ENCODE measurements at places on chromosomes 5 and 9.
A peak's percentile ranks its signal among the peaks of the same experiment; 100 is the strongest.

DNA sequence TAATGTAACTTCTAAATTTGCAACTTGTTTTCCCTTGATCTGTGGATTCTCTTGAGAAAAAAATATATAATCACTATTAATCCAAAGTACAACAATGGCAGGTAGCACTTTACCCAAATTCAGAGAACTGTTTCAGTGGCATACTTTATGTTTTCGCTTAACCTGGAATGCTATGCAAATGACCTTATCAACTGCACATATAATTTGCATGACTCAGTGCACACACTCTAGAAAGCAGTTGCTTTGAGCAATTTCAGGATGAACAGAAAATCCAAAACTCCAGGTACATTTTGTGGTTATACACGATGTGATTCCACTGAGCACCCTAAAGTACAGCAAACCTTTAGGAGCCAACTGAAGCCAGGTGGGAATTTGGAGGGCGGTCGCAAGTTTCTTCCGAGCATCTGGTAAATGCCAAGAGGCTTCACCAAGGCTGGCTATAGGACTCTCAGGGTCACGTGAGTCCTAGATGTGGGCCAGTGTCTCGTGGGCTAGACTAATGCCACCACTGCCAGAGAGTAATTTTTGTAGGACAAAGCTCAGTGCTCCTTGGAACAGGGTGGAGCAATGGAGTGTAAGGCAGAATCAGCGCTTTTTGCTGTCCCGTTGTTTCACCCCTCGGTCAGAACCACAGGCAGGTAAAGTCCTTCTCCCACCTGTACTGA, 37.3 kb downstream of the DMGDH start:
- DNase-seq: no peak

DNA sequence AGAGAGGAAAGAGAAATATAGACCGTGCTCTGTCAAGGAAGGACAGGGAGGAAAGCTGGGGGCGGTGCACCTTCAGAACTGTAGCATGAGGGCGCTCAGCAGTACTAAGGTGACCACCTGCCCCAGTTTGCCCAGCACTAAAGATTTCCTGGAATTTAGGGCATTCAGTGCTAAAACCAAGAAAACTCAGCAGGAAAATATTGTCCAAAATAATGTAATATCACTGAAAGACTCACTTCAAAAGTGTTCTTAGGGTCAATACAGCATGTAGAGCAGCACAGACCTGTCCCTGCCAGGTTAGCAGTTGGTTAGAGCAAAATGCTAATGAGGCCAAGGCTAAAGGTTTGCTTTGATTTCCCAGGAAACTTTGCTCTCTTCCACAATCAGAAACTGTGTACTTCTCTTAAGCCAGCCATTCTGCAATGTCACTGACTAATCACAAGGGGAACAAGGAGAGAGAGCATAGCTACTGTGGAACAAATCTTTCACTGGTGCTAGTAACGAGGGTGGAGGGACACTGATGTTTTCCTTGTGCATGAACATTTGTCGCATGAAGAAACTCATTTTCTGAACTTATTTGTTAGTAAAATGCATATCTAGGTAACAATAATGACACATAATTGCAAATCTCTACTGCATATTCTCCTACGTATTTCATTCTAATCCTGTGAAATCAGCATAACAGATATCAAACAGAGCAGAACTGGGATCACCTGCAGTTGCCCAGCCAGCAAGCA, 53.0 kb upstream of the GRAMD2B start:
- DNase-seq: no peak

DNA sequence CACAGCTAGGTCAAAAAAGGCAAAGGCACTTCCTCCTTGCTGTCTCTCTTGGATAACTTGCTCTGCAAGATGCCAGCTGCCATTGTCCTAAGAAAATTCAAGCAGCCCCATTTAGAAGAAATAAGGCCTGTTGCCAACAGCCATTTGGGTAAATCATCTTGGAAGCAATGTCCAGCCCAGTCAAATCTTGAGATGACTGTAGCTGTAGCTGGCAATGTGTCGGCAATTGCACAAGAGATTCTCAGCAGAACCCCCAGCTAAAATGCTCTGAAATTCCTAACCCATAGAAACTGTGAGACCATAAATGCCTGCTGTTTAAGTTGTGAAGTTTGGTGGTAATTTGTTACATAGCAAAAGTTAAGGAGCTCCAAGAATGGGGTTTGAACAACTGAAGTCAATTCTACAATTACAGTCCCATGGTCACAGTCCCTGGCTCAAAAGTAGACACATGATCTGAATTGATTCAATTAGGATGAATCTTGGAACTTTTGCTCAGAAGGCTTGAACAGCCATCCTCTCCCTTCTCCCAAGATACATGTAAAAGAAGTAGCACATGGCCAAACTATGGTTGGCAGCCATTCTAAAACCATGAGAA, 151.1 kb downstream of the MPDZ start:
- no peak for DNase-seq

DNA sequence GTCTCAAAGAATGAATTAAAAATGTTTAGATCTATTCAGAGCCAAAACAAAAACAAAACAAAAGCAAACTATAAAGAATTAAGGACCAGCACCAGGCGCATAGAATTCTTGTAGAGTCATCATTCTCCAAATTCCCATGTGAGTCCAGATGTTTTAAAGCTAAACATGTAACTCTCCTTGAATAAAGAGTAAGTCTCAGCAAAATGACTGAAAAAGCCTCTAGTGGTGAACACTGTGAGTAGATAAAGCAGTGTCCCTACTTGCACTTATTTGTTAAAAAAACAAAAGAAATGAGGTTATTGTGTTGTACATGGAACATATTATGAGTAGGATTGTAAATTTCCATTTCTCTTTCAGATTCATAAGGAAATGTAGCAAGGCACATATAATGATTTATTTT, 44.0 kb downstream of the NNT start:
- no peak for DNase-seq

DNA sequence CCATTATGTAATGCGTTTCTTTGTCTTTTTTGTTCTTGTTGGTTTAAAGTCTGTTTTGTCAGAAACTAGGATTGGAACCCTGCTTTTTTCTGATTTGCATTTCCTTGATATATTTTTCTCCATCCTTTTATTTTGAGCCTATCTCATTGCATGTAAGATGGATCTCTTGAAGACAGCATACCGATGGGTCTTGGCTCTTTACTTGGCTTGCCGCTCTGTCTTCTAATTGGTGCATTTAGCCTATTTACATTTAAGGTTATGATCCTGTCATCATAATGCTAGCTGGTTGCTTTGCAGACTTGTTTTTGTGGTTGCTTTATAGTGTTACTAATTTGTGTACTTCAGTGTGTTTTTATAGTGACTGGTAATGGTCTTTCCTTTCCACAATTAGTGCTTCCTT, 13.3 kb upstream of the CDKN2B start:
- DNase-seq: no peak

DNA sequence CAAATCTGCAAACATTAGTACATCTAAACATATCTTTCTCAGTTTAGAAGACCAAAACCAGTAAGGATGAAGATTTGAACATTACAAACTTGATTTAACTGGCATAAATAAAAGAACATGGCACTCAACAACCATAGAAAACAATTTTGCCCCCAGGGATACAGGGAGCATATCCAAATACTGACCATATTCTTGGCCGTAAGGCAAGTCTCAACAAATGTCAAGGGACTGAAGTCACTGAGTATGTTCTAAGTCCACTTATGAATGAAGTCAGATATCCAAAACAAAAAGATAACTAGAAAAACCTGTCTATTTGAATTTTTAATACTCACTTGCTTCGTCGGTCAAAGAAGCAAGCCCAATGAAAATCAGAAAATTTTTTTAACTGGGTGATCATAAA, 14.1 kb downstream of the FEM1C start:
- DNase-seq: no peak

- DNase-seq: no peak
These were observed 98.8 kb downstream of the BOD1 start for GRCh38 chr5:173517648-173518047.

DNA sequence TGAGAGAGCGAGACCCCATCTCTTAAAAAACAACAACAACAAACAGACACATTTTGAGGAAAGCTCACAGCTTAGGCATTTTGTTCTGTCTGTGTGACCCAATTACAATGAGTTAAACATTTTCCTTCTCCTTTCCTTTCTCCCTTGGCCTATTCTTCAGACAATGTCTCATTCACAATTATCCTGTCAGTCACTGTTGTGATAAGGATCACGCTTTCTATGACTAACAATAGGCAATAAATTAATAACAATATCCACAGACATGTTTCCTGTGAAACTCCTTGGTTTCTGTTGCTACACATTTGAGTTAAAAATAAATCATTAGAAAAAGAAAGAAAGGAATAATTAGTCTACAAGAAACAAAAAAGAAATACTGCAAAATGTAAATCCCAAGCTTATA, 19.8 kb upstream of the CARTPT start:
- no peak for DNase-seq

GRCh38 chr5:73450672-73451223, 2.2 kb upstream of the FOXD1 start:
- no peak for DNase-seq

DNA sequence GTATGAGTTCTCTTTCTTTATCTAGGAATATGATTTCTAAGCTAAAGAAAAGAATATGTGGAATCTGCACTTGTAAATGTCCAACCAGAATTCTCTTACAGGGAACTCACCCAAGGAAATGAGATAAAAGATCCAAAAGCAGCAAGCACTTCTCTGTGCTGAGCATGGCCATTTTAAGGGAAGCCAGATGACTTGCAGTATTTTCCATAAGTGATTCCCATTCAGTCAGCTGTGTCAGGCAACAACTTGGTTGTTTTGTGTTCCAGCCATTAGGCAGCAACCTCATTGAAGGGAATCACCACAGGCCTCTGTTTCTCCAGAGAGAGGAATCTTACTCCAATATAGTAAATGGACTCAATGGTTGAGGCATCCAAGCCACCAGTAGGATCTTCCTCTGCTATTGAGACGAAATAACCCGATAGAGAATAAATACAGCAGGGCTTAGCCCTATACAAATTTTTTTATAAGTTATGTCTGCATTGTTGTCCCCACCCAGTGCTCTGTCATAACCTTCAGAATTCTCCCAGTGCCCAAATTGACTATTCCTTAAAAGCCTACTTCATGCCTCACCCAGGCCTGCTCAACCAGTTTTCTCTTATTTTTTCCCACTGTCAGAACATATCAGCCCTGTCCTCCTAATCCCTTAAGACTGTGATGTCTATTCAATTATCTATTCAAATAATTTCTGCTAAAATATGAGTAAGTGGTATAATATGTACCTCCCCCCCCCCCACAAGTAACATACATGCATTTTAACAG, 236.6 kb downstream of the PJA2 start:
- no peak for DNase-seq

DNA sequence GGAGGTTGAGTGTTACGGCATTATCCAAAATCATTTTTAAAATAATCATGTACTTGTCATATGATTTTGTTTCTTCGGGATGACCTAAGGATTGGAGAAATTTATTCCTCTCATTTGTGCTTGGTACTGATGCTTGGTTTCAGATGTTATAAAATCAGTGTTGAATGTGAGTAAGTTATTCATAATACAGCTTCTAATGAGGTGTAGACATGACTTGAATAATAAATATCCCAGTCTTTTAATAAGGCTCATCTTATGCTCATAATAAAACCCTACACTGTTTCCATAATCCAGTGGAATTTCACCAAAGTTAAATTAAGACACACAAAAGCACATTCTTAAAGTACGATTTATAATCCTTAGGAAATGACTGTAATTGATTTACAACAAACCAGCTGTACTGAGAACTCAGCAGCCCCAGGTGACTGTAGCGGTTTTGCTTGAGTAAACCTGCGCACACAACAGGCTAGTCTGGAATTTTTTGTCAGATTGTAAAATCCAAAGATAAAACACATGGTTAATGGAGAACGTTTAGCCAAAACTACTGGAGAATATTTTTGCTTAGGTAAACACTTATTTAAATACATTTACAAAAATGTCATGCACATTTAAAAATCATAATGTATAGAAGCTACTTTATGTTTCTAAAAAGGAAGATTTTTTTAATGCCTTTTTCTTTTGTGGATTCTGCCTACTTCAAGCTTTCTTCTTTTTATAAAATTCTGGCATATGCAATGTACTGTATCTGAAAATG, 609.8 kb upstream of the GRAMD2B start:
- no peak for DNase-seq

GRCh38 chr5:26326153-26326759, 712.1 kb downstream of the CDH9 start:
- no peak for DNase-seq

GRCh38 chr9:114327749-114328148, 1.9 kb upstream of the ORM2 start:
- DNase-seq: peak; percentile 60

- DNase-seq: no peak
These were observed 147.4 kb downstream of the INSYN2B start for GRCh38 chr5:169832845-169833244.

GRCh38 chr5:33311893-33312292, 128.9 kb upstream of the TARS1 start:
- no peak for DNase-seq

DNA sequence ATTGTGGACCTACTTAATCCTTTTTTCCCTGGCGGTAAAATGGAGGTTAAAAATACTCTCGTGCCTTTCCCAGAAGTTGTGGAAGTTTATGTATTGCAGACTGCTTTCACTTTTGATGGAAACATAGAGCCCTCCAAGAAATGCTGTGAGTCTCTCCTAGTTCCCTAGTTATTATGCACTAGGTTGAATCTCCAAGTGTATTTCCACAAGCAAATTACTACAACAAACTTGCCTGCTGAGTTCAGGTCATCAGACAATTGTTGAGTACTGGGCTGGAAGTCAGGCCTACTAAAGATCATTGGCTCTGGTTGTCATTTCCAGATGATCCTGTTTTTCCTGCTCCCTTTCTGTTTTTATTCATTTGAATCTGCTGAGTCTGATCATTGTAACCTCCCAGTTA, 104.1 kb downstream of the CD180 start:
- no peak for DNase-seq

GRCh38 chr5:102971676-102972293, 148.2 kb downstream of the GIN1 start:
- DNase-seq: no peak

- DNase-seq: no peak
These were observed 303.9 kb downstream of the ICE1 start for GRCh38 chr5:5726401-5726800.

- DNase-seq: no peak
These were observed 205.7 kb downstream of the ADAMTS12 start for GRCh38 chr5:33685873-33686755.

DNA sequence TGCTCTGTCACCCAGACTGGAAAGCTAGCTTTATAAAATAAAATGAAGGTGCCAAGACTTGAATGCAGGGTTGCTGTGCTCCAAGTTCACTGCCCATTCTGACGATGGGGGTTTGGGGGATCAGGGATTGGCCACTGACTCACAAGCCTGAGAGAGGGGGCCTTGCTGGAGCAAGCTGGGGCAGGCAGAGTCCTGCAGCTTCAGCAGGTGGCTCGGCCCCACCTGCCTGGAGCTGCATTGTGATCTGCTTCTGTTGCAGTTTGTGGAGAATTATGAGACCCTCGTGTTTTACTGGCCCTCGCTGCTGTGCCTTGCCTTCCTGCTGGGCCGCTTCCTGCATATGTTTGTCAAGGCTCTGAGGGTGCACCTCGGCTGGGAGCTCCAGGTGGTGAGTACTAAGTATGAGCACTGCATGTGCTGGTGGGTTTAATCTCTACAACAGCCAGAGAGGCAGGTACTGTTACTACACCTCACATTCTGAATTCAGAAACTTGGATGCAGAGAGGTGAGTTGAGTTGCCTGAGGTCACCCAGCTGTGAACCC, 31.1 kb upstream of the CCDC180 start:
- no peak for DNase-seq
